Stimulated activated CD8-positive, alpha-beta memory T cell treated with anti-CD3 and anti-CD28 coated beads, Interleukin-4, amount 100 ng/mL, for 48 hours (primary cell): ENCODE measurements at places on chromosomes 11 and 22.

DNA sequence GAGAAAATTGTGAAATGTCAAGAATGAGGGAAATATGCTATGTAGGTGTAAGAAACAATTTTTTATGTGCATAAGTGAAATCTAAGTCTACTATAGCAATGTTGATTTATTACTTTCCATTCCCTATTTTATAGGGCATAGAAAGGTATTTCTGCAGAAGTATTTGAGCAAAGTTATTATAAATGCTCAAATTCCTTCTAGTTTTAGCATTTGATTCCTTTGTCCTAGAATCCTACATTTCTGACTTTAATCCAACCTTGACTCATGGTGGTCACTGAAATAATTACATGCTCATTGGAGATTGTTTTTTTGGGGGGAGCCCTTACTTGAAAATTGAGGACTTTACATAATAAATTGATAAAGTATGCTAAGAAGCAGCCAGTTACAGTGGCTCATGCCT lies 716.6 kb upstream of the LUZP2 start:
- DNase-seq = no peak

- DNase-seq = no peak
Observed at GRCh38 chr11:130043575-130043974, 26.1 kb upstream of the APLP2 start.

DNA sequence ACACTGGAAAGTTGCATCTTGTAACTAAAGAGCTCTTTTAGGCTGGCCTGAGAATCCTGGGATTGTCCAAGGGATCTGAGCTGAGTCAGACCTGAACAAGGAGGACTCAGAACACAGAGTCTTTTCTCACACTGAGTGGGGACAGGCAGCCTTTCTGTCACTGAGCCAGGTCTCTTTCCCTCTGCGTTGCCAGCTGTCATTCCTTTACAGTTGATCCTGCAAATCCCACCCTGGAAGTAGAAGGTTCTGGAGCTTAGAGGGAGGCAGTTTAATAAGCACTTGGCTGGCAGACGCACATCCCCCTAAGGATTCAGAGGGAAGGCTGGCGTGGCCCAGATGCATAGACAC lies 76.3 kb upstream of the SUSD2 start:
- DNase-seq = no peak

GRCh38 chr11:120394119-120394518 lies 57.9 kb downstream of the ARHGEF12 start:
- no peak for DNase-seq

GRCh38 chr11:8948886-8949285 lies 6.1 kb upstream of the ASCL3 start:
- no peak for DNase-seq

- DNase-seq = no peak
Observed at GRCh38 chr11:15920856-15921629, 435.3 kb downstream of the SOX6 start.

- DNase-seq = peak; percentile 10
Observed at GRCh38 chr11:62144641-62145255, 20.9 kb downstream of the INCENP start.

GRCh38 chr11:122156940-122157382 lies 40.9 kb upstream of the BLID start:
- DNase-seq = no peak
